Hematopoietic multipotent progenitor cell treated with erythropoietin and hydrocortisone succinate and interleukin-3 and kit ligand, for 6 days (in vitro differentiated cells): ENCODE measurements at places on chromosomes 5 and 9.

- DNase-seq, result no peak
These were observed 8.0 kb upstream of the GRHPR start for GRCh38 chr9:37414503-37414943.

DNA sequence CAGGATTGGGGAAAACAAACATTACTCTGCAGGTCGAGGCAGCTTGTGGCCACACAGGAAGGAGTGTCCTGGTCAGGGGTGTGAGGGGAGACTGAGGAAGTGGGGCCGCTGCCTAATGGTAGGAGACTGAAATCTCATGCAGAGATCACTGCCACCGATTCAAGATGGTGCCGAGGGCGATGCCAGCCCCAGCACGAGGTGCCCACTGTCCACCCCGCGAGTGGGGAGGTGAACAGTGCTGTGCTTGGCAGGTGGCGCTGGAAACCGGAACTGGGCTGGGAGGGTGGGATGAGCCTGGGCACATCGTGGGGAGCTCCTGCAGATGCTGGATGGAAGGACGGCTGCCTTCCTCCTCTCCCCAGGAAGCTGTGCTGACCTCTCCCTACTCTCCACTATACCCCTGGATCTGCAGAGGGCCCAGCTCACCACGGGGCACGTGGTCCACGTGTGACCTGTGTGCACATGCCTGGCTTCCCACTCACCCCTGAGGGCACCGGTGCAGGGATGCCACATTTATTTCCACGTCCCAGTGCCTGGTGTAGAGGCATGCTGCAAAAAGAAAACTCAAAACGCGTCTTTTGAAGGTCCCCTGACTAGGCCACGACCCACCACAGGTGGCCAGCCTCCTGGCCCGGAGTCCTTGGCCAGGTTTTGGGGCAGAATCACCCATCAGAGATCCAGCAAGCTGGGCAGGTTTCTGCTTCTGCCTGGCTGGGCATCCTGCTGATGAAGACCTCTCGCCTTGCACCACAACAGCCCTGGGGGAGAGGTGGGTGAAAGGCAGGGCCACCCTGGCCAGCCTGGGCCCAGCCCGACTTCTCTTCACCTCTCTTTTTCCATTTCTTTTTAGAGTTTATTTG, 71.7 kb upstream of the FCN1 start:
- DNase-seq, result no peak

DNA sequence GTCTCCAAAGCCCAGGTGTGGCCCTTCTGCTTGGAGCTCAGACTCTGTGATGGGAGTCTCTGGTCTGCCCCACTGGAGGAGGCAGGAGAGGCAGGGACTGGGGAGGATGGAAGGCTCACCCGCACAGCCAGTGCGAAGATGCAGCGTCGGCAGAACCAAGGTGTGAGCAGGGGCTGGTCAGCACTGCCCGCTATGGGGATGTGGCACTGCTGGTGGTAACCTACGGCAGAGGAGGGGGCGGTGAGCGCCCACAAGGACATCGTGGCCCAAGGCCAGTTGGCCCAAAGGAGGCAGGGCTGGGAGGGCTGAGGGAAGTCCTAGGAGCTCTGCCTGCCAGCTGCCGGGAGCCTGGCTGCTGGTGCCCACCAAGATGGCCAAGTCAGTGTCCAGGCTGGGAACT, 7.3 kb downstream of the PHF19 start:
- DNase-seq, result no peak

- DNase-seq, result no peak
These were observed 2.9 kb downstream of the TTC23L start for GRCh38 chr5:34841816-34842215.

DNA sequence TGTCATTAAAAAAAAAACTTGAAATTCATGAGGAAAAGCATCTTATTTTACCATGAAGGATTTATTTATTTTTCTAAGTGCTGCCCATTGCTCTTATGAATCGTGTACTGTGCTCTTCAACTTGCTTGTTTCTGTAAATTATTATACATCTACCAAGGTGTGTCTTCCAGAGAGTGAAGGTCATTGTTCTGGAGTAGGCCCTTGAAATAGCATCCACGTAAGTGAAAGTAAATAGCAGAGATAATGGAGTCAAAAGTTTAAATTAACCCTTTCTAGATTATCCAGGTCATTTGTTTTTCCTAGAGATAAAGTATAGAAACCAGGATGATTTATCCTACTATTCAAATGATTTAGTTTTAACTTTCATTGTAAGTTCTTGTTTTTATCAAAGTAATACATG, 473.1 kb downstream of the DIRAS2 start:
- DNase-seq, result no peak

DNA sequence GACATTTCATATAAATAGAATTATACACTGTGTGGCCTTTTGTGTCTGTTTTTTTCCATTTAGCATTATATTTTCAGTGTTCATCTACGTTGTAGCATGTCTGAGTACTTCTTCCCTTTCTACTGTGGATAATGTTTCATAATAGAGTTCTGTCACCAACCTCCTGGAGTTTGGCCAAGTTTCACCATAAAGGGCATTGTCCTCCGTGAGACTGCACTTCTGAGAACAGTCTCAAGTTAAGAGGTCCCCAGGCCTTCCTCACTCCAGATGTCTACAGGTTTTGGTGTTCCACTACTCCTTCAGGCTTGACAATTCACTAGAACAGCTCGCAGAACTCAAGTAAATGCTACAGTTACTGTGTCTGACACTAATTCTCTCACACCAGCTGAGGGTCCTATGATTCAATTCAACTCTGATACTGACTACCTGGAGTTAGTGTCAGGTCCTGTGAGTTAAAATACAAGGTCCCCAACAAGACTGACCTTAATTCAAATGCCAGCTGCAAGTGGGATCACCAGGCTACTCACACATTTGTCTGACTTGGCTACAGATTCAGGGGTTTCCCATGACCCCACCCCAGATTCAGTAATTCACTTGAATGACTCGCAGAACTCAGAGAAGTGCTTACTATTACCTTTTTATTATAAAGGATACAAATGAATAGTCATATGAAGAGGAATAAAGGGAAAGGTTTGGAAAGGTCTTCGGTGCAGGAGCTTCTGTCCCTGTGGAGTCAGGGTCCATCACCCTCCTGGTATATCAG, 31.1 kb downstream of the SLC35A4 start:
- DNase-seq, result peak; percentile 86

- no peak for DNase-seq
These were observed 39.9 kb downstream of the ATG10 start for GRCh38 chr5:82011761-82012160.

DNA sequence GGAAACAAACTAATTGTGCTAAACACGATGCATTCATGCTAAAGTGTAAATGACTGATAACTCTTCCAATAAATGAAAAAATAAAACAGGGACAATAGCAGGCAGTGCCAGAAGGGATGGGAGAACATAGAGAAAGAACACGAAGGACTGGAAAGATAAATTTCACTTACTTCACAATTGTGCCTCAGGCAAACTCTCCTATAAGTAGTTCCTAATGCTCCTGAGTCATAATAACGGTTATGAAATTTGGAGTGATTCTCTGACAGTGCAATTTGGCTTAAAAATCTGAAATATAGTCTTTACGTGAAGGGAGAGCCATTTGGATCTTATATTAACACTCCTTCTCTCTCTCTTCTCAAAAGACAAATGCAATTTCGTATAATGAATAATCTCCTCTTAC, 2218.5 kb downstream of the MAT2B start:
- DNase-seq, result no peak

DNA sequence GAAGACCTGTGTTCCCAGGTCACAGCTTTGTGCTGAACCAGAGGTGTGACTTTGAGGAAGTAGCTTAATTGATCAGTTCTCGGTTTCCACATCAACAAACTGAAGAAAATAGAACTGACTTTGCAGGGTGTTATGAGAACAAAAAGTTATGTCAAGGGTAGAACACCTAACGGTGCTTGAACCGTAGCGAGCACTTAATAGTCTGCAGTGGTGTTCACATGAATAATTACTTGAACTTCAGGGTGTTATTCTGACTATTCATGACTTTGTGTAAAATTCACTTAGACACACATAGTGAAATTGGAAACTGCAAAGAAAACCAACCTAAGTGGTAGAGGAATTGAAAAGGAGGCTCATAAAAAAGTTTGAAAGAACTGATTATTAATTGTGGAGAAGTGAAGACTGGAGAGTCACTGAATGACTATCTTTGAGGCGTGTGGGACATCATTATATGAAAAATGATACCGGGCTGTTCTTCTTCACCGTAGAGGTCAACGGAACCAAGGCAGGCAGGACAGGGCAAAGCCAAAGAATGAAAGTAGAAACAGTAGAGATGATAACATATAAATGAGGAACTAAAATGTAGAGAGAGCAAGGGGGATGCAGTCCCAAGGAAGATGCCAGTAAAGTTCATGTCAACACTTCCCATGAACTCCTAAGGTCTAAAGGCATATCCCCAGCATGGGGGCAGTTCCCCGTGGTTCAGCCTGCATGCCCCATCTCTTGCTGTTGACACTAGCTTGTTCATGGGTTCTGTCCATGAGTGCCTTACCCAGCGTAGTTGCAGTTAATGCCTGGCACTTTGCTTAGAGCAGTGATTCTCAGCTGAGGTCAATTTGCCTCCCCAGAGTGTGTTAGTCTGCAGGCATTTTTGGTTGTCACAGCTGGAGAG, 118.7 kb downstream of the ZNF462 start:
- DNase-seq, result no peak

- DNase-seq, result peak; percentile 39
These were observed 3.2 kb downstream of the ZNF366 start for GRCh38 chr5:72503888-72504491.

DNA sequence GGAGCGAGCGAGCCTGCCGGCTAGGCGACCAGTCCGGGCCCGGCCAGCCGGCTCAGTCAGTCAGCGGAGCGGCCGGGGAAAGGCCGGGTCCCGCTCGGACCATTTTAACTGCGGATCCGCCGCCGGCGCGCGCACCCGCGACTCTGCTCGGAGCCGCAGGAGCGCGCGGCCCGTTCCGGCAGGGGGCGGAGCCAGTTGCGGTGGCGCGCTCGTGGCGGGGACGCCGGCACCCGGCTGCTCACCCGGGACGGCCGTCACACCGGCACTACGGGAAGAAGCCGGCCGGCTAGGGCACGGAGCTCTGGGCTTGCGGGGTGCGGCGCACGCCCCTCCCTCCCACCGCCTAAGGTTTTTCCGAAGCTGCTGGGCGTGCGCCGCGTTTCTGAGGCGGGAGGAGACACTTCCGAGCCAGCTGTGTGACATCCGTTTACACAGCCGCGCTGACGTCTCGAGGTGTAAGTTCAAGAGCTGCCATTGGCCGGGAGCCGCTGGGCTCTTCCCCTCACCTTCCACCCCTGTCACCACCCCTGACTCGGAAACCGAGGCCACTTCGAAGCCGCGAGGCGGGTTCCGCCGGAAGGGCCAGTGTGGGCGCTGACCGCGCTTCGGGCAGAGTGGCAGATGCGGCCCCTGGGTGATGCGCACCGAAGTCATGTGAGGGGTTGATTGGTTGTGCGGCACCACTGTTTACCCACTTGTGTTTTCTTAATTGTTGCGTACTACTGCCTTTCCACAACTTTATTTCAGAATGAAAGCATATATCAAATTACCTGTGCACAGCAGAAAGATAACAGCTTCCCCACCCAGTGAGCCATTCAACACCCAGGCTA, at the start of gene FBXL17:
Gene FBXL17 (minus strand): TSS at position 145 of the 830 bp plus-strand sequence.
- peak; percentile 97 for DNase-seq

DNA sequence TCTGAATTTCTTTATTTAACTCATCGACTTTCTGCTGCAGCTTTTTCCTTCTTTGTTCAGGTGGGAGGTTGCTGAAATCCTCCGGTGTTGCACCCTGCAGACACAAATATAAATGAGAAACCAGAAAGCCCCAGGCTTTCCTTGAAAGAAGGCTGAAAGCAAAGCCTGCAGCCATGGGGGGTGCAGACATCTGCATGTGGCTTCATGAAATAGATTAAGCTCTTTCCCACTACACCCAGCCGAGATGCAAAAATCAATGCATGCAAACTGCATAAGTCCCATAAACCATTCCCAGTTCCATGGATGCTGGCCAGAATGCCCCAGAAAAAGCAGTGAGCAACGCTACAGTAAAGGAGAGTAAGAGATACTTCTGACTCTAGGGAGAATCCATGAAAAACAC, 73.6 kb downstream of the USP20 start:
- DNase-seq, result no peak

GRCh38 chr5:173774271-173774761, 113.8 kb upstream of the CPEB4 start:
- peak; percentile 52 for DNase-seq

- DNase-seq, result no peak
These were observed 48.3 kb upstream of the RNF130 start for GRCh38 chr5:180119903-180120236.

DNA sequence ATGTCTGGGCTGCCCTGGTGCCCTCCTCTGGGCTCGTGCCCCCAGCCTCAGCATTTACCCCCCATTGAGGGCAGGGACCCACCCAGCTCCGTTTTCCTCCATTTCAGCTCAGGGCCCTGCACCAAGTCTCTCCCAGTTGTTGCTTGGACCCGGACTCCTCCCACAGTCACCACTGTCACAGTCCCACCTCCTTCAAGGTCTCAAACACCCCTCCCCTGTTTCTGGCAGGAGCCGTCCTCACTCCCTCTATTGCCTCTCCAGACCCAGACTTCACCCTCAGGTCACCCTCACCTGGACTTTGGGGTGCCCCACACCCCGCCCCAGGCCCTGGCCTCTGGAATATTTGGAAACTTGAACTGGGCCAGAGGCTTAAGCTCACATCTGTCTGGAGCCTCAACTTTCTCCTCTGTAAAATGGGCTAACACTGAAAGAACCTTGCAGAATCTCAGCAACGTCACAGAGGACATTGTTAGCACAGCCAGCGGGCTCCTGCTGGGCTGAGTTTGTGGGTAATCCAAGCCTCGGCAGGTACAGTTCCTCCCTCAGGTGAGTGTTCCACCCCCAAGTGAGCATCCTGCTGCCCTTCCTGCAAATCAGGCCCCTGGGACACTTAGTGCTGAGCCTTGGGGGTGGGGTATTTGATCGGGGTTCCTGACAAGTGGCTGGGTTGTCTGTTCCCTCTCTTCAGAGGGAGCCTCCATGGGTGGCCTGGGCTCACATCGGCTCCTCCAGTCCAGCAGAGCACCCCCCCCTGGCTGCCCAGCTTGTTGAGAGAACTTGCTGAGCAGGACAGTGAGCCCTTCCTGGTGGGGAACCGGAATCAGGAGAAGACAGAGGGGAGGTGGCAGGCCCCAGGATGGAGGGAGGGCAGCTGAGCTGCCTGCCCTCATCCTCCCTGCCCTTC, 130.1 kb downstream of the C9orf50 start:
- no peak for DNase-seq

DNA sequence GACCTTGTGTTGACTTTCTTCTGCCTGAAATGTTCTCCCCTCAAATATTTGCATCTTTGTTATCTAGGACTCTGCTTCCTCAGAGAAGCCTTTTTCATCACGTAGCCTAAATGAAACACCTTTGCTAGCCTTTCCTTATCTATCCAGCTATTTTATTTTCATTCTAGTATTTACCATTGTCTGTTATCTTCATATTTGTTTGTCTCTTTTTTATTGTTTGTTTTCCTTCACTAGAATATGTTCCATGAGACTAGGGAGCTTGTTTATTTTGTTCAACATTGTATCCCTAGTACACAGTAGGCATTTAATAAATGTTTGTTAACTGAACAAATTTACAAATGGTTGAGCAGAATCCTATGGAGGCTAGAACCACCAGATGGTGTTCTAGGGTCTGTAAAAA, 178.0 kb downstream of the NPR3 start:
- DNase-seq, result no peak

- DNase-seq, result peak; percentile 47
These were observed 25.0 kb upstream of the CAPSL start for GRCh38 chr5:35963381-35963843.
